ENCODE measurements at places on chromosomes 11 and 22.

DNA sequence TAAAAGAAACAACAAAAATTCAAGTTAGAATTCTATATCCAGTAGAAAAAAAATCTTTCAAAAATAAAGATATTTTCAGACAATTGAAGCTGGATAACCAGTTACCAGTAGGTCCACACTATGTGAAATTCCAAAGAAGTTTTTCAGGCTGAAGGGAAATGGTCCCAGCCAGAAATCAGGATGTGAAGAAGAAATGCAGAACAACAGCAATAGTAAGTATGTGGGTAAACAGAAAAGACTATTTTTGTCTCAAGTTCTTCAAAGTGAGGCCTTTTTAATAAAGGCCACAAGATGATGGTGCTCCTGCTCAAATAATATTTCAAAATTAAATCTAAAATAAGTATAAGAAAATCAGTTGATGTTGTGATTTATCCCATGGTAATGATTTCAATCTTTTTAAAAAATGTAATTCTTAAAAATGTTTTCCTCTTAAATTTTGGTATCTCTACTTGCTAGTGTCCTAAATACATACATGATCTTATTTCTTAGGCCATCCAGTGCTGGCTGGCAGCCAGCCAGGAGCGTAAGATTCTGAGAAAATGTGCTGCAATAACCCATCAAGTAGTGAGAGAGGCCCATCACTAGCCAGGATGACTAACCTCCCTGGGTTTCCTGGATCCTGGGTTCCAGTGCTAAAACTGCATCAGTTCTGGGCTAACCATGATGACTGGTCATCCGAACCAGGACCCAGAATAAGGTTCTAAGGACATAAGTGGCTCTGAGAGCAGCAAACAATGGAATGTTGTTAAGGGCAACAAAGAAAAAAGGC lies 15.6 kb upstream of the UCP3 start:
- no peaks in the 10 kb centered on the region for H3K36me3 ChIP-seq
- no peak for DNase-seq
- no peak overlapping the region for H3K27ac ChIP-seq
- no peaks in the 10 kb centered on the region for H3K27me3 ChIP-seq
- H3K4me1 ChIP-seq = peaks cover 16% of the 10 kb centered on the region
- no peak overlapping the region for H3K4me3 ChIP-seq

DNA sequence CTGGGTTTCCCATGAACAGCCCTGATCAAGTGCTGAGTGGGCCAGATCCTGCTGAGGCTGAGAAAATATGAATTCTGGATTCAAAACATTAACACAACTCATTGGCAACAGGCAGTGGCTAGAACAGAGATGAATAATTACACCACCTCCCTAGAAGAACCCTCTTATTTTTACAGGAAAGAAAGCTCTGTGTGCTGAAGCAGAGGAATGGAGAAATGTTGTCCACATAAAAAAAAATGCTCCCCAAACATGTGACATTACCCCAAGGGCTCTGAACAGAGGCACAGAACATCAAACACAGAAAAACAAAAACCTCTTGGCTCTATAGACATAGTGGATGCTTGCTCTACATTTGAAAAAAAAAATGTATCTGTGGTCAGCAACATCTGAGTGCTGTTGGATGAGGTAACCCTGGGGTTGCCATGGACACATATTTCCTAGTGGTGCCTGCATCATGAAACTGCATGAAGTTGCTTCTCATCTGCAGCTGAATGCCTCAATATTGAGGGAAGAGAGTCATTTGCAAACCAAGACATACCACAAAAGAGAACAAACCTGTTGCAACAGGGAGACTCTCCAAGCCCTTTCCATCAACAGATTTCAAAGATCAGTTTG lies 98.8 kb downstream of the SNX19 start:
- DNase-seq = no peak
- H3K4me3 ChIP-seq = no peak overlapping the region
- no peaks in the 10 kb centered on the region for H3K36me3 ChIP-seq
- no peaks in the 10 kb centered on the region for H3K27me3 ChIP-seq
- no peak overlapping the region for H3K27ac ChIP-seq

GRCh38 chr11:45042560-45042959 lies 91.9 kb upstream of the TP53I11 start:
- H3K4me1 ChIP-seq = no peaks in the 10 kb centered on the region
- no peak overlapping the region for H3K27ac ChIP-seq
- no peak for DNase-seq
- no peaks in the 10 kb centered on the region for H3K36me3 ChIP-seq
- no peaks in the 10 kb centered on the region for H3K27me3 ChIP-seq

DNA sequence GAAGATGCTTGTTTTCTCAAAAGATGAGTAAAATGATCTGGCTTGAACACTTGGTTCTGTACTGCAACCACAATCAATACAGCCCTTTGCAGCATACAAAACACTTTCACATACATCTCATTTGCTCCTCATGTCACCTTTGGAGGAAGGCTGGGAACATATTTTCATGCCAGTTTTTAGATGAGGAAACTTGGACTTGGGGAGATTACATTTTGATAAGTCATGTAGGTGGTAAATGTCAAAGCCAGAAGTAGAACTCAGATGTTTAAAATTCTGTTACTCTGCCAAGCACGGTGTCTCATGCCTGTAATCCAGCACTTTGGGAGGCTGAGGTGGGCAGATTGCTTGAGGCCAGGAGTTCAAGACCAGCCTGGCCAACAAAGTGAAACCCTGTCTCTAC lies 121.8 kb downstream of the MICAL2 start:
- H3K4me1 ChIP-seq = peaks cover 9% of the 10 kb centered on the region
- no peaks in the 10 kb centered on the region for H3K27me3 ChIP-seq

GRCh38 chr11:118834427-118835028 lies 43.6 kb upstream of the DDX6 start:
- no peak overlapping the region for H3K27ac ChIP-seq
- no peak for DNase-seq
- H3K4me3 ChIP-seq = peak overlapping the region; percentile 22
- H3K4me1 ChIP-seq = peaks cover 7% of the 10 kb centered on the region
- no peaks in the 10 kb centered on the region for H3K36me3 ChIP-seq
